ENCODE measurements at places on chromosomes 3 and 15. TPM values are rescaled to one million over a fixed set of nuclear protein-coding genes. Genes with fewer than 3 reads are reported as not detected.

DNA sequence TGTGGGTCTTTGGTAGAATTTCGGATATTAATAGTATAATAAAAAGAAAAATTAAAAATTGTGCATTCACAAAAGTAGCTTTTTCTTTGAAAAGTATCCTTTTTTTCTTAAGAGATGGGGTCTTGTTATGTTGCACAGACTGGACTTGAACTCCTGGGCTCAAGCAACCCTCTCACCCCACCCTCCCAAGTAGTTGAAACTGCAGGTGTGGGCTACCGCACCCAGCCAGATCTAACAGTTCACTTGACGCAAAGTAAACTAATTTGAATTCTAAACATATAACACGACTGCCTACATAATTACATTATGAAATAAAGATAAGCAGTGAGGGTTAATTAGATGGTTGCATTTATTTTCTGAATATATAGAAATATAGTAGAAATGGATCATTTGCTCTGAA lies 10.7 kb downstream of the FAM98B start:
- no peak for DNase-seq

DNA sequence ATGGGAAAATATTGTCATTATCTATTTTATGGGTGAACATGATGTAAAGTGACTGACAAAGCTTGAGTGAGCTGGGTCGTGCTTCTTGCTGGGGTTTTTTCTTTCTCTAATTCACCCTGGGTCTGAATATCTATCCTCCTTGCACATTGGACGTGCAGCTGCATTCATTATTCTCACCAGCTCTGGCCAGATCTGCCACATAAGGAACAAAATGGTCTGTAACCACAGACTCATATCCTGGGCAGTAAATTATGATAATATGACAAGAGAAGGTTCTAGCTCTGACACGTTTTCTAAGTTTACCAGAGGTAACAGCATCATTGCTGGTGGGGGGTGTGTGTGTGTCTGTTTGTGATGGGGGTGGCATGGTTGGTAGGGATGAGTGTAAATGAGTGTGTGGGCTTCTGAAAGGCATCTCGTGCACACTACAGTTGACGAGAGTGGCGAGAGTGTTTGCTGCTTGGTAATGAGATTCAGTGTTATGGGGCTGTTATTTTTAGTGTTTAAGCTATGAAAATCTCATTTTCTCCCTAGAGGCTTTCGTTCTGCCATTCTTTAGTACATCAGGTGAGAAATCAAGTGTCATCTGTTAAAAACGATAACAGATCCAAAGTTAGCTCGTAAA lies 418.4 kb downstream of the PDCD6IP start:
- DNase-seq = no peak

DNA sequence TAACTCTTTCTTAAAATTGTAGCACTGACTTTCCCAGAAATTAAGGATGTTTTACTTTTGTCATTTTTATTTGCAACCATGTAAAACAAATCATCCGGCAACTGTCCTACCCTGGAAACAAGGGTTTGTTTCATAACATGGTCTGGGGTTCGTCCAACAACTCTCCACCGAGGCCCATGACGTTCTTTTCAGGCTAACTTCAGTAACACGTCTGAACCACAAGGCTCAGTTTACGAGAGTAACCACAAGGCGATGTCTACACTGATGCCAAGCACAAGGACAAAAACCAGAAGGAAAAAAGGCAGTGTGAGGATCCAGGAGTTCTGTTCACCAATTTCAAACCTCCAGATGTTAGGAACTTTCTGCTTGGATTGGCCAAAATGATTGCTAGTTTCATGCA lies 546.1 kb downstream of the NTRK3 start:
- DNase-seq = no peak

DNA sequence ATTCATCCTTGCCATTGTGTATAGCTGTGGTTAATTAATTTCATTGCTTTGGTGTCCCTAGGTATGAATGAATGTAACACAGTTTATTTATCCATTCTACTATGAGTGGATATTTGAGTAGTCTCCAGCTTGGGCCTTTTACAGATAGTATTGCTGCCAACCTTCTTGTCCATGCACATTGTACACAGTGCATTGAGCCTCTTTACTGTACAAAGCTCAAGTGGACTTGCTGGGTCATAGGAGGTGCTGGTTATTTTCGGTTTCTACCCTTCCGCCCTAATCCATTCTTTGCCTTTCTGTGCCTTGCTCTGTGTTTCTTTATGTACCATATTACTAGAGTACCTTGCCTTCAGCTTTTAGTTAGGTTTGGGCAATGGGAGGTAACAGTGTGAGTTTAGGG lies 60.7 kb downstream of the DUT start:
- no peak for DNase-seq

DNA sequence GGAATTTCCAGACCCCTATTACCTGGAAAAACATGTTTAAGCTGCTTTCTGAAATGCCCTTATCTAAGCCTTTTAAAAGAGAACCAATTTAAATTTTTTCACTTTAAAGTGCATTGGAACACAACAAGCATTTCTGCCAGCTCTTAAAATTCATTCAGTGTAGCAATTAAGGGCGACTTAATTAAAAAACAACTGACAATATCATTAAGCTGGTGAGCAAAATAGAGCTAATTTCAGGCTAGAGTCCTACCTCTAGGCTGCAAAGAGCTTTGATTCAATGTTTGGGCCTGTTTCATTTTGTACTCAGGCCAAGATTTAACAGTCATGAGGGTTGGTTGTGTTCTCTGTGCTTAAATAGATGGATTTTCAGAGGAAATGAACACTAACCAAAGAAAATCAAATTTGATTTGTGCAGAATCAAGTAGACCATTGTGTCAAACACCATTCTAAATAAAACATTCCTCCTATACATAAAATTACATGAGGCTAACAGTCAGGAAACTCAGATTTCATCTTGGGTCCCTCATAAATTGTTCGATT lies 114.6 kb downstream of the TMEM108 start:
- DNase-seq = no peak

- DNase-seq = no peak
Observed at GRCh38 chr15:70358011-70358819, 260.5 kb upstream of the TLE3 start.

DNA sequence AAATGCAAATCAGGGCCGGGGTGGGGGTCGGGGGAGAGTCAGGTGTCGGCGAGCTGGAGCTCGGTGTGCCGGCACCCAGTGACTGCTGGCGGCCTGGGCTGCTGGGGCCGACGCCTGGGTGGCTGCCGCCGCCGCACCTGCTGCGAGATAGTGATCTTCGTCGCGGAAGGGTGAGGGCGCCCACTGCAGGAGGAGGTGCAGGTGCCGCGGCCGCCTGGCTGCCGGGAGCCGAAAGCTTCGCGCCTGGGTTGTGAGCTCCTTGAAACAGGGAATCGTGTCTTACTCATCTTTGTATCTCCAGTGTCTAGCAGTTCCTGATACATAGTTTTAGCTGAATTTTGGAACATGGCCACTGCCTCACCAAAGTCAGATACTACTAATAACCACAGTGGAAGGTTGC lies 64.0 kb upstream of the CPOX start:
- no peak for DNase-seq

GRCh38 chr3:78497021-78497420 lies 1270.8 kb downstream of the ROBO1 start:
- DNase-seq = no peak

- no peak for DNase-seq
Observed at GRCh38 chr3:55521738-55522421, 34.8 kb upstream of the WNT5A start.

DNA sequence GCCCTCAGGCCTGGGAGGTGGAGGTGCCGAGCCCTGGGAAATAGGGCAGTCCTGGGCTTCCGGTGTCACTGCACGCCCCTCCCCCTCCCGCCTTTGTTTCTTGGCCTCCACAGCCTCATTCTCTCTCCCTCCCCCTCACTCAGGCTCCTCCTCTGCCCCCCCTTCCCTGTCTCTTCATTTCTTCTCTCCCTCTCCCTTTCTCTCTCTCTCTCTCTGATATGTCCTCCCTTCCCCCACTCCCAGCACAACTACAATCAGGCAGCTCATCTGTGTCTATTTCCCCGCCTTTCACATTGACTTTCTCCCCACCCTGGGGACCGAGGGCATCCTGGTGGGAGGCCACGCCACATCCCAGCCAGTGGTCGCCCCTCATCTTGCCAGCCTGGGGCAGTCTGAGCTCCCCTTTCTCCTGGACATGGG lies 40.2 kb downstream of the IDH2 start:
- no peak for DNase-seq

- no peak for DNase-seq
Observed at GRCh38 chr15:93221759-93222158, 132.7 kb upstream of the RGMA start.

GRCh38 chr3:179174898-179175297 lies 26.7 kb downstream of the PIK3CA start:
- no peak for DNase-seq

- DNase-seq = no peak
Observed at GRCh38 chr15:74399100-74399499, 31.7 kb upstream of the CYP11A1 start.

DNA sequence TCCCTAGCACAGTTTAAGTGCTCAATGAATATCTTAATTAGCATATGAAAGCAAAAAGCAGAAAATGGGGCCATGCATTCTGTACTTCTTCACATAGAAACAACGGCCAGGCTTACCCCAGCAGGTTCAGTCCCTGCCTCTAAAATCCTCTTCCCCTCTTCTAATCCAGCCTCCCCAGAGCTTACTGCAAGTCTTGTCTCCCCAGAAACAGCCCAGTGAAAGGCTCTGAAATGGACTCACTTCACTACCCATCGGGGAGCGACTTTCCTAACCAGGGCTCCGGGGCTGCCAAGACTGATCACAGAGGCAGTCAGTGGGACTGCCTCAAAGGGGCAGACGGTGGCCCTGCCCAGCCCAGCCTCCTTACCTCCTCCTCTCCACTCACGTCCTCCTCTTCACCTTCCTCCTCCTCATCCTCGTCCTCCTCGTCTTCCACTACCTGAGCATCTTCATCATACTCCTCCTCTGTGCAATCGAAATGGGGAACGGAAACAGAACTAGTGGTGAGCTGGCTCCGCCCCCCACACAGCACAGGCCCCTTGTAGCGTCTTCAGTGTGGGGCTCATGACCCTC lies 38.0 kb downstream of the ANP32A start:
- no peak for DNase-seq

GRCh38 chr3:51035630-51036029 lies 349.5 kb upstream of the MANF start:
- no peak for DNase-seq

GRCh38 chr15:88623061-88623460 lies 1.9 kb downstream of the AEN start:
- DNase-seq = no peak

DNA sequence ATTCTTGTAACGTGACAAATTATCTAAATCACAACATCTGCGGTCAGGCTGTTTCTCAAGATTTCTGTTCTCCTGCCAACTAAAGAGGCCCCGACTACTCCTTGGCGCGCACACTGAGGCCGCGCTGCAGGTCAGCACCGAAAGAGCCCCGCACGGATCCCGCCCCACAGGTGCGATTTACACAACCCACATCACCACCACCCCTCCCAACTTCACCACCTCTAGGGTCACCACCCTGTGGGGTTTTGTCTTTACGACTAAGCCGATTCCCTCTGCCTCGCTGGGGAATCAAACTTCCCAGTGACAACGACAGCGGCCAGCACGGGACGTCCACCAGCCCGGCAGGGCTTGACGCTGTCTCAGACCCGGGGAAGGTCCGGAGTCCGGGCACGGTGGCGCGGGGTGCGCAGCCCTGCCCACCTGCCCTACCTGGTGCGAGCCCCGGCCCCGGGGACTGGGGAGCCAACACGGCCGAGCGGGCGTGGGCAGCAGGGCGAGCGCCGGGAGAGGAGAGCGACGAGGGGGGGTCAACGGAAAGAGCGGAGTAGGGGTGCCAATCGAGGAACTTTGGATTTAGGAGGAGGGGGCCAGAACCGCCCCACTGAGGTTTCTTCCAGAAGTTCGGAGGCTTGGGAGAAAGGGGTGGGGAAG lies 764 bp downstream of the UACA start:
- DNase-seq = no peak

DNA sequence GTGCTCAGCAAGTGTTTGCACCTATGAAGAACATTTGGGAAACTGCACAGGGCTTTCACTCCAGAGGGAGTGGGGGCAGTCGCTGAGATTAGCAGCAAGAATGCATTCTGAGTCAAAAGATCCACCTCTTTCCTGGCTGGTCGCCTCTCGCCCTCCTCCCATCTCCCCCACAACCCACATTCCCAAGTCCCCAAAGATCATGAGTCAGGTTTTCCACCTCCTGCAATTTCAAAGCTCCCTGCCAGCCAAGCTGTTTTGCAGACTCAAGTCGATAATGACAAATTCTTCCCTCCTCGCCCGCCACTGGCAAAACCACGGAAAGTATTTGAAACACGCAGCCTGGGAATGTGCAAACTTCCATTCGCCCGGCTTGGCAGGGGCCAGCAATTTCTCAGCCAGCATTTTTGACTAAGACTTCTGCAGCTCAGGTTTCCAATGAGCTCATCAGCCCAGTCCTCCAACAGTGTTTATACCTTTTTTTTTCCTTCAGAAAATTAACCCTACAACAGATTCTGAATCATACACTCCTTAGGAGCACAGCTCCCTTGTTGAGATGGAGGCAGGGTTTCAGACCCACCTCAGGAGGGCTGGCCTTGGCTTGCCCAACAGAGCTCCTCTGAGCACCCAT lies 181.4 kb downstream of the SMAD6 start:
- peak; percentile 27 for DNase-seq

GRCh38 chr3:78728406-78729145 lies 1039.2 kb downstream of the ROBO1 start:
- DNase-seq = peak; percentile 53

DNA sequence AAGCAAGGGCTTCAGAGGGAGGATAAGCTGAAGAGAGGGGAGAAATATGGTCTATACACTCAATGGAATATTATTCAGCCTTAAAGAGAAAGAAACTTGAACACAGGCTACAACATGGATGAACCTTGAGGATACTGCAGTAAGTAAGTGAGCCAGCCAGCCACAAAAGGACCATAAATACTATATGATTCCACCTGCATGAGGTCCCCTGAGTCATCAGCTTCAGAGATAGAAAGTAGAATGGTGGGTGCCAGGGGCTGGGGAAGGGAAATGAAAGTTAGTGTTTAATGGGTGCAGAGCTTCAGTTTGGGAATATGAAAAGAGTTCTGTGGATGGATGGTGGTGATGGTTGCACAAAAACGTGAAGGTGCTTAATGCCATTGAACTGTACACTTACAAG lies 68.4 kb upstream of the SEC13 start:
- DNase-seq = no peak

- DNase-seq = no peak
Observed at GRCh38 chr3:38878646-38879045, 62.6 kb upstream of the SCN10A start.

GRCh38 chr3:68287101-68287500 lies 632.7 kb upstream of the SUCLG2 start:
- DNase-seq = no peak

- DNase-seq = no peak
Observed at GRCh38 chr15:50260969-50261496, 4.5 kb downstream of the HDC start.

CSTA gene
- polyA plus RNA-seq = 1.2 TPM

INSYN1 gene
- polyA plus RNA-seq = 18.9 TPM

CADM2 gene
- polyA plus RNA-seq = 0.83 TPM

SPINK8 gene
- polyA plus RNA-seq = not detected

PDZRN3 gene
- polyA plus RNA-seq = 48.8 TPM

GOLGA8T gene
- not detected for polyA plus RNA-seq

ITGA11 gene
- 3.1 TPM for polyA plus RNA-seq

SPATA12 gene
- polyA plus RNA-seq = 0.07 TPM

TTC21A gene
- 7.3 TPM for polyA plus RNA-seq

CHRD gene
- 8.9 TPM for polyA plus RNA-seq

Measured in right renal cortex interstitium (tissue), 3 donors.